Naive thymus-derived CD8-positive, alpha-beta T cell (primary cell): ENCODE measurements at places on chromosomes 5 and 9.

- DNase-seq: no peak
Observed at GRCh38 chr9:89465726-89466308, 32.1 kb downstream of the SEMA4D start.

- DNase-seq: no peak
Observed at GRCh38 chr5:18483451-18483850, 849.2 kb downstream of the TAF11L14 start.

DNA sequence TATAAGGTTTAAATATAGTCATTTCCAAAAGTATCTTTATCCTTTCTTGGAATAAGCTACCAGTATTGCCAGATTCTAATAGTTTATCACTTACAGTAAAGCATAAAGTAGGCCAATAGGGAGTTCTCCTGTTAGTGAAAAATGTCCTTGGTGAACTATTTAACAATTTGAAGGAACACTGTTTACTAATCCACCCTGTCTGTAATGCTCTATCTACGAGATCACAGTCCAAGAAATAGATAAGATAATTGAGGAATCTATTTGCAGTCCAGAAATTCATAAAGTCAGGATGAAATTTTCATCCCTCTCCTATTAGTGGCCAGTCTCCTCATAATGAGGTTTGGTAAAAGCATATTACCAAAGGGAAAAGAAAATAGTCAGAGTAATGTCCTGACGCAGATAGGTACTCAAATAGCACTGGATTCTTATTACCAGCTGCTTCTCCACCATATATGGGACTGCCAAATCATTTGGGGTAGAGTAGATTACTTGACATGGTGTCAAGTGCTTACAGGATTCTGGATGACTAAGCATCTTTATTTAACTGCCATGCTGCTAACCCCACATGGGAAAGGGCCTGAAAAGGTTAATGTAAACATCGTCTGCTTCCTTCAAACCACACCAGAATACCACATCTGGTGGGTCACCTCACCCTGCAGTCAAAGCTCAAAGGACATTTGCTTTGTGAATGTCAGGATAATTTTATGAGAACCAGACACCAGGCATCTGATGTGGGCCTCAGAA lies 808.1 kb downstream of the EFNA5 start:
- DNase-seq: no peak

DNA sequence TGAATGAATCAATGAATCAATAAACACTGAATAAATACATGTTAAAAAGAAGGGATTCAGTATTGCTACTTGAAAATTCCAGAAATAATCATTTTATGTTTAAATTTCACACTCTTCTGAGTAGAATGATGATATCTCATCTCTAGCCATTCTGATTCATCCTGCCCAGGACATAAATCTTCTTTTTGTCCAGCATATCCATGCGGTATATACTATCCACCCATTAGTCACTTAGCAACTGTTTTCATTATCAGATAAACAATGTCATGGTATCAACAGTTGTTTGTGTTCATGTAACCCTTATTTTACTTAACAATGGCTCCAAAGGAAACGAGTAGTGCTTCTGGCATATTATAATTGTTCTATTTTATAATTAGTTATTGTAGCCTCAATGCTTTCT lies 432.4 kb upstream of the SMC2 start:
- DNase-seq: no peak

- DNase-seq: no peak
Observed at GRCh38 chr5:32734827-32735378, 23.8 kb downstream of the NPR3 start.

DNA sequence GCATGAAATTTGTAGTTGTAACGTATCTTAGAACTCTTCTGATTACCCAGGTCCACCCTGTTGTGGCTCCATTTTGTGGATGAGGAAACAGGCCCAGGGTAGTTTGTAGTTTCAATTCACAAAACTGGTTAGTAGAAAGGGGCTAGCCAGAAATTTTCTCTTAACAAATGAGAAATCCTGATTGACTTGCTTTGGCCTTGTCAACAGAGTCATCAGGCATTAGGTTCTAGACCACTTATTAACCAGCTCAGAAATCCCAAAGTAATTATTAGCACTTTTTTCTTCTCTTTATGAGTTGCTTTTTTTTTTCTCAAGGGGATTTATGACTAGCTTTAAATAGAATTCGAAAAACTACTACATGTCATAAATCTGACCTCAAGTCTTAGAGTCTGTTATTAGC lies 160.2 kb downstream of the SH3GL2 start:
- DNase-seq: no peak
